ENCODE measurements at places on chromosomes 11 and 22. TPM values are rescaled to one million over a fixed set of nuclear protein-coding genes. Genes with fewer than 3 reads are reported as not detected.

DNA sequence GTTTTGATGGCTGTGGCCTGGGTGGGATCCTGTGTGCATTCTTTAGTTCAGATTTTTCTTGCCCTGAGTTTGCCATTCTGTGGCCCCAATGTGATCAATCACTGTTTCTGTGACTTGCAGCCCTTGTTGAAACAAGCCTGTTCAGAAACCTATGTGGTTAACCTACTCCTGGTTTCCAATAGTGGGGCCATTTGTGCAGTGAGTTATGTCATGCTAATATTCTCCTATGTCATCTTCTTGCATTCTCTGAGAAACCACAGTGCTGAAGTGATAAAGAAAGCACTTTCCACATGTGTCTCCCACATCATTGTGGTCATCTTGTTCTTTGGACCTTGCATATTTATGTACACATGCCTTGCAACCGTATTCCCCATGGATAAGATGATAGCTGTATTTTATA, 620 bp downstream of the OR4C16 start:
- no peak for DNase-seq
- H3K4me3 ChIP-seq = no peak overlapping the region
- H3K27ac ChIP-seq = no peak overlapping the region
- no peaks in the 10 kb centered on the region for H3K36me3 ChIP-seq
- H3K27me3 ChIP-seq = no peaks in the 10 kb centered on the region

- no peaks in the 10 kb centered on the region for H3K36me3 ChIP-seq
- no peaks in the 10 kb centered on the region for H3K4me1 ChIP-seq
- no peak overlapping the region for H3K4me3 ChIP-seq
- H3K27me3 ChIP-seq = no peaks in the 10 kb centered on the region
- no peak for DNase-seq
These were observed 74.2 kb upstream of the SLC25A18 start for GRCh38 chr22:17489101-17489500.

TPH1 gene
- 1.1 TPM for total RNA-seq

- no peaks in the 10 kb centered on the region for H3K36me3 ChIP-seq
- DNase-seq = no peak
- no peak overlapping the region for H3K27ac ChIP-seq
- H3K27me3 ChIP-seq = no peaks in the 10 kb centered on the region
- no peak overlapping the region for H3K4me3 ChIP-seq
- no peaks in the 10 kb centered on the region for H3K4me1 ChIP-seq
These were observed 499.8 kb upstream of the CCDC90B start for GRCh38 chr11:83785942-83786341.

DNA sequence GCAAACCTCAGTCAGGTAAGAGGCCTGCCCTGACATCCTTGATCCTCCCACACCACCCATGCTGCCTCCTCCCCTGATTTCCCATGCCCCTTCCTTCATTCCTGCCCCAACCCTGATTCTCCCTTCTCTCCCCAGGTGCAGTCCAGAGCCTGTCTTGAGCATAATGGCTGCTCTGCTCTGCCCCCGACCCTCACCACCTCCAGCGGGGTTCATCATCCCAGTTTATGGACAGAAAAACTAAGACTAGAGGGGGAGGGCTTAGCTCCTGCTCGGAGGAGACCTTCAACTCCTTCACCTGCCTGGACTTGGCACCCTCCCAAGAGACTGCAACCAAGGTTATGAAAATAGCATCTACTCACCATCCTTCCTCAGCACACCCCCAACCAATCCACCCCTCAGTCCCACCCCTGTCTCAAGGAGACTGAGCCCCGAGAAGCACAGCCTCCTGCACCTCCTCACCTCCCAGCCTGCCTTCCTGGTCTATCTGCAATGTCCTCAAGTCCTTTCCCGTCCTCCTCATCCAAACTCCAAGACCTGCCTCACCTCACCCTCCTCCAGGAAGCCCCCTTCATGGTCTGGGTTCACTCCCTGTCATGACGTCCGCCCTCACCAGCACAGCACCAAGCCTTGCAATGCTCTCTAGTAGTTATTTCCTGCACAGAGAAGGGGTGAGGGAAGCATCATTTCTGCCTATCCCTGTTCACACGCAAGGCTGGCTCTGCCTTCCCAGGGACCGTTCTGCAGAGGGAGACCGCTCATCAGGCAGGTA, 103.1 kb downstream of the PDE2A start:
- H3K27me3 ChIP-seq = no peaks in the 10 kb centered on the region
- H3K4me3 ChIP-seq = no peak overlapping the region
- H3K4me1 ChIP-seq = no peaks in the 10 kb centered on the region
- DNase-seq = no peak
- H3K27ac ChIP-seq = no peak overlapping the region

DNA sequence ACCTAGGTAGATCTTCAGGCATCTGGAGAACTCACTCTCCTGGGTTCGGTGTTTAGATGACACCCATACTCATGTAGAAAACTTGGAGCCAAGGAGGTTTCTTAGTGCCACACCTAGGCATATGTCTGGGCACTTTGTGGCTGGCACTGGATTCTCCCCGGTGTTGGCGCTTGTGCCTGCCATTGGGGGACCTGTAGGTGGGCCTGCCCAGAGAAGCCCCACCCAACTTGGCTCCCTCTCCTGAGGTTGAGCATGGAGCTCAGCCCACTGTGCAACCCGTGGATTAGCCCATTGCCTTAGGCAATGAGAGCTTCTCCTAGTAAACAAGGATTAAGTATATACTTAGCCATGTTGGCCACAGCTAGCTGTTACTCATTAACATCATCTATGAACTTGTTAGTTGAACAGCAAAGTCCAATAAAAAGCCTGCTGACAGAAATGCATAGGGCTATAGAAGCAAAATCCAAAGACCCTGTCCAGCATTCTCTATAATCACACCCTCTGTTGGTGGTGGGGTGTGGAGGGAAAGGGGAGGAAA, 335.5 kb upstream of the CHORDC1 start:
- H3K36me3 ChIP-seq = no peaks in the 10 kb centered on the region
- no peaks in the 10 kb centered on the region for H3K4me1 ChIP-seq
- DNase-seq = no peak
- H3K27ac ChIP-seq = no peak overlapping the region
- no peak overlapping the region for H3K4me3 ChIP-seq

GRCh38 chr11:19191530-19192169, 10.1 kb downstream of the CSRP3 start:
- H3K36me3 ChIP-seq = no peaks in the 10 kb centered on the region
- no peak overlapping the region for H3K4me3 ChIP-seq
- DNase-seq = no peak
- no peaks in the 10 kb centered on the region for H3K4me1 ChIP-seq

GRCh38 chr22:49193348-49193747, 634.3 kb downstream of the BRD1 start:
- no peak for DNase-seq
- H3K4me3 ChIP-seq = no peak overlapping the region
- H3K27me3 ChIP-seq = peaks cover 2% of the 10 kb centered on the region

UCP3 gene
- 3.7 TPM for total RNA-seq
